Endothelial cell of umbilical vein (primary cell): ENCODE measurements at places on chromosomes 16 and 17. TPM values are rescaled to one million over a fixed set of nuclear protein-coding genes. Genes with fewer than 3 reads are reported as not detected.

GRCh38 chr16:85699628-85700027, 10.9 kb upstream of the GINS2 start:
- H3K36me3 ChIP-seq = no peaks in the 10 kb centered on the region
- DNase-seq = no peak
- H3K27ac ChIP-seq = no peak overlapping the region
- no peaks in the 10 kb centered on the region for H3K4me1 ChIP-seq

GRCh38 chr17:70661342-70662222, 492.2 kb downstream of the KCNJ2 start:
- H3K27ac ChIP-seq = no peak overlapping the region
- no peak for DNase-seq
- H3K4me3 ChIP-seq = no peak overlapping the region
- H3K27me3 ChIP-seq = no peaks in the 10 kb centered on the region

- no peak overlapping the region for H3K27ac ChIP-seq
- no peak for DNase-seq
- peaks cover 34% of the 10 kb centered on the region for H3K36me3 ChIP-seq
- no peaks in the 10 kb centered on the region for H3K4me1 ChIP-seq
- no peaks in the 10 kb centered on the region for H3K27me3 ChIP-seq
- H3K4me3 ChIP-seq = no peak overlapping the region
Observed at GRCh38 chr16:11768849-11769248, 26.2 kb upstream of the TXNDC11 start.

GRCh38 chr17:28624148-28624547, 10.2 kb upstream of the RSKR start:
- H3K4me3 ChIP-seq = no peak overlapping the region
- H3K36me3 ChIP-seq = peaks cover 52% of the 10 kb centered on the region
- no peaks in the 10 kb centered on the region for H3K4me1 ChIP-seq
- no peak for DNase-seq
- no peaks in the 10 kb centered on the region for H3K27me3 ChIP-seq

The HBA2 gene
- polyA plus RNA-seq = not detected in 2 replicates

- H3K36me3 ChIP-seq = no peaks in the 10 kb centered on the region
- H3K4me3 ChIP-seq = no peak overlapping the region
- H3K27ac ChIP-seq = no peak overlapping the region
- no peaks in the 10 kb centered on the region for H3K4me1 ChIP-seq
- no peak for DNase-seq
Observed at GRCh38 chr16:10141671-10142070, 40.6 kb downstream of the GRIN2A start.

The MC1R gene
- 4.2 and 4.9 TPM in 2 replicates for polyA plus RNA-seq

The KRT12 gene
- not detected in 2 replicates for polyA plus RNA-seq

The CCL1 gene
- not detected in 2 replicates for polyA plus RNA-seq

DNA sequence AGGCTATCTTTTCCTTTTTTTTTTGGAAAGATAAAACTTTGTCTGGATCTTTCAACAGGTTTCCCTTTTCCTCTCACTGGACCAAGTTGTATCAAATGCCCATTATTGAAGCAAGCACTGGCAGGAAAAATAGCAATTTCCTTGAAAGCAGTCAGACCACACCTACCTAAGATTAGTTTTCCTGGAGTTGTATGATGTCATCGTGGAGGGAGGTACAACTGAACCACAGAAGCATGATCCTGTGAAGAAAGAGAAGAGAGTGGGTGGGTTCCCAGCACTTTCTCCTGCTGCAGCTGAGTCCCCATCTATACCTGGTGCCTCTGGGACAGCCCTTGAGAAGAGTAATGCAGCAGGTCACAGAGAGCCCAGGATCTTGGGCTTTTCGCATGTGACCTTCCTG, 63.6 kb upstream of the ERCC4 start:
- DNase-seq = no peak
- no peaks in the 10 kb centered on the region for H3K4me1 ChIP-seq
- no peaks in the 10 kb centered on the region for H3K36me3 ChIP-seq
- no peak overlapping the region for H3K27ac ChIP-seq
- no peak overlapping the region for H3K4me3 ChIP-seq

- no peak overlapping the region for H3K27ac ChIP-seq
- no peaks in the 10 kb centered on the region for H3K4me1 ChIP-seq
- H3K4me3 ChIP-seq = no peak overlapping the region
- no peaks in the 10 kb centered on the region for H3K27me3 ChIP-seq
Observed at GRCh38 chr16:47599512-47599911, 138.4 kb downstream of the PHKB start.

- no peak overlapping the region for H3K4me3 ChIP-seq
- no peak overlapping the region for H3K27ac ChIP-seq
- no peaks in the 10 kb centered on the region for H3K4me1 ChIP-seq
Observed at GRCh38 chr16:17106243-17106791, 364.4 kb downstream of the XYLT1 start.

DNA sequence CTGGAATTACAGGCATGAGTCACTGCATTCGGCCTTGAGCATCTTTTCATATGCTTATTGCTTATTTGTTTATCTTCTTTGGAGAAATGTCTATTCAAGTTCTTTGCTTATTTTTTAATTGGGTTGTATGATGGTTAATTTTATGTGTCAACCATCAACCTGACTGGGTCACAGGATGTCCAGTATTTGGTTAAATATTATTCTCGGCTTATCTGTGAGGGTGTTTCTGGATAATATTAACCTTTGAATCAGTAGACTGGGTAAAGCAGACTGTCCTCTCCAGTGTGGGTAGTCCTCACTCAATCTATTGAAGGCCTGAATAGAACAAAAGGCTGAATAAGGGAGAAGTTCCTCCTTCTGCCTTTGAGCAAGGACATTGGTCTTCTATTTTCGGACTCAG, 142.0 kb downstream of the SSH2 start:
- H3K36me3 ChIP-seq = no peaks in the 10 kb centered on the region
- no peak overlapping the region for H3K27ac ChIP-seq
- H3K27me3 ChIP-seq = no peaks in the 10 kb centered on the region
- no peak overlapping the region for H3K4me3 ChIP-seq
- DNase-seq = no peak

GRCh38 chr17:69672924-69673323, 258.4 kb downstream of the MAP2K6 start:
- H3K36me3 ChIP-seq = no peaks in the 10 kb centered on the region
- H3K4me1 ChIP-seq = peaks cover 18% of the 10 kb centered on the region
- peak; percentile 81 for DNase-seq
- H3K27ac ChIP-seq = peak overlapping the region; percentile 70
- H3K4me3 ChIP-seq = no peak overlapping the region

- no peak overlapping the region for H3K4me3 ChIP-seq
- peak; percentile 47 for DNase-seq
- H3K27me3 ChIP-seq = no peaks in the 10 kb centered on the region
- peaks cover 25% of the 10 kb centered on the region for H3K36me3 ChIP-seq
- H3K4me1 ChIP-seq = peaks cover 30% of the 10 kb centered on the region
Observed at GRCh38 chr17:38881600-38882191, 11.8 kb downstream of the LASP1 start.

GRCh38 chr16:13885700-13886099, 34.3 kb upstream of the ERCC4 start:
- no peak overlapping the region for H3K27ac ChIP-seq
- H3K27me3 ChIP-seq = no peaks in the 10 kb centered on the region
- DNase-seq = no peak
- H3K4me3 ChIP-seq = no peak overlapping the region

DNA sequence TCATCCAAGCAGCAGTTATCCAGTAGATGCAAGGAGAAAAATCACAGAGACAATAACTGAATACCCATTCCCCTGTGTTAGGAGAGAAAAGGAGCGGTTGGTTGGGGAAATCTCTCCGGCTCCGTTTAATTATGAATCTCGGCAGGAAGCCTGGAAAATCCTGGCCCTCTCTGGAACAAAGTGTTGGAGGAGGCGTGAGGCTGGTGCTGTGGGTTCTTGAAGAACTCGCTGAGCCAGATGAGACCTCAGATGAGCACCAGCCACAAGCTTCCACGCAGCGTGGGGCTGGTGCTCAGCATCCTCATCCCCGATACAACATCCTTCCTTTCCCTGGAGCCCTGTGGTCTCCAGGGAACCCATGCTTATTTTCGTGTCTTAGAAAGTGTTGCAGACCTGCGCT, 39.7 kb downstream of the CACNG4 start:
- DNase-seq = no peak
- no peaks in the 10 kb centered on the region for H3K27me3 ChIP-seq
- H3K36me3 ChIP-seq = no peaks in the 10 kb centered on the region
